ENCODE measurements at places on chromosomes 5 and 9.

- DNase-seq: no peak
Observed at GRCh38 chr5:33228149-33228548, 212.6 kb upstream of the TARS1 start.

- DNase-seq: no peak
Observed at GRCh38 chr5:62007457-62007856, 298.5 kb upstream of the KIF2A start.

GRCh38 chr5:121164632-121165031 lies 687.0 kb upstream of the FTMT start:
- no peak for DNase-seq

DNA sequence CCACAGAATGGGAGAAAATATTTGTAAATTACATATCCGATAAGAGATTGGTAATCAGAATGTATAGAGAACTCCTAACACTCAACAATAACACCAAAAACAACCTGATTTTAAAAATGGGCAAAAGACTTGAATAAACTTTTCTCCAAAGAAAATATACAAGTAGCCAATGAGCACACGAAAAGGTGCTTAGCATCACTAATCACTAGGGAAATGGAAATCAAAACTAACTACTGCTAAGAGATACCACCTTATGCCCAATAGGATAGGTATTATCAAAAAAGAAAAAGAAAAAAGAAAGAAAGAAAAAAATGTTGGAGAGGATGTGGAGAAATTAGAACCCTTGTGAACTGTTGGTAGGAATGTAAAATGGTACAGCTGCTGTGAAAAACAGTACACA lies 212.1 kb downstream of the TLR4 start:
- DNase-seq: no peak

GRCh38 chr5:75234251-75234650 lies 2.4 kb downstream of the ANKRD31 start:
- DNase-seq: no peak

GRCh38 chr5:175257128-175257846 lies 186.7 kb downstream of the DRD1 start:
- no peak for DNase-seq

- no peak for DNase-seq
Observed at GRCh38 chr5:56464935-56465768, 232.0 kb upstream of the ANKRD55 start.

DNA sequence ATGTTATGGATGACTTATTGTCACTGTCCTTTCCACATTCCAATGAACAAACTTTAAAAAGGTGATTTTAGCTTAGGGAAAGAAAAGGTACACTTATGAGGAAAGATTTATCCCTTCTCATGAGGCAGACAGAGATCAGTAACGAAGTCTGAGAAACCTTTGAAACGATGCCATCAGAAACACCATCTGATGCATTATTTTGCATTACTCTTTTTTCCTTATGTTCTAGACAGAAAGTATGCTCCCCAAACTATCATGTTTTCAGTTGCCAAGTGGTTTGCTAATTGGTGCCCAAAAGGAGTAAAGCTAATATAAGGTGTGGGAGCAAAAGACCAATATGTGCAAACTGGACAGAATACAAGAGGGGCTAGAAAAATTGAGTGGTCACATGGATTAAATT lies 397.7 kb upstream of the RIOK2 start:
- no peak for DNase-seq

GRCh38 chr5:91090995-91091394 lies 292.1 kb downstream of the ARRDC3 start:
- DNase-seq: no peak

DNA sequence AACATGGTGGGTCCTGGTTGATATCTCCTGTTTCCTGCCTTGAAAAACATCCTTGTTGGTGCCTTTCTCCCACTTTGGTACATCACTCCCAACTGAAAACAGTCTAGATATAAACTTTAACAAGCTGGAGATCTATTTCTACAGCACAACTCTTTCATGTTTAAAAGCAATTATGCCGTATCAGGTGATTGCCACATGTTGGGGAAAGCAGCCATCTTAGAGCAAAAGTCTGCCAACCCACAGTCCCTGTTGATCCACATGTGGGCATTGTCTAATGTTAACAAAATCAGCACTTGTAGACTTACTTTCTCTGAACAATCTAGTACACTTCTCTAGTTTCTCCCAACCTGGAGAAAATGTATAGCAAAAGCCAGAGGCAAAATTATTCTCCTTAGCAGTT lies 104.1 kb downstream of the PRDM6 start:
- DNase-seq: no peak

DNA sequence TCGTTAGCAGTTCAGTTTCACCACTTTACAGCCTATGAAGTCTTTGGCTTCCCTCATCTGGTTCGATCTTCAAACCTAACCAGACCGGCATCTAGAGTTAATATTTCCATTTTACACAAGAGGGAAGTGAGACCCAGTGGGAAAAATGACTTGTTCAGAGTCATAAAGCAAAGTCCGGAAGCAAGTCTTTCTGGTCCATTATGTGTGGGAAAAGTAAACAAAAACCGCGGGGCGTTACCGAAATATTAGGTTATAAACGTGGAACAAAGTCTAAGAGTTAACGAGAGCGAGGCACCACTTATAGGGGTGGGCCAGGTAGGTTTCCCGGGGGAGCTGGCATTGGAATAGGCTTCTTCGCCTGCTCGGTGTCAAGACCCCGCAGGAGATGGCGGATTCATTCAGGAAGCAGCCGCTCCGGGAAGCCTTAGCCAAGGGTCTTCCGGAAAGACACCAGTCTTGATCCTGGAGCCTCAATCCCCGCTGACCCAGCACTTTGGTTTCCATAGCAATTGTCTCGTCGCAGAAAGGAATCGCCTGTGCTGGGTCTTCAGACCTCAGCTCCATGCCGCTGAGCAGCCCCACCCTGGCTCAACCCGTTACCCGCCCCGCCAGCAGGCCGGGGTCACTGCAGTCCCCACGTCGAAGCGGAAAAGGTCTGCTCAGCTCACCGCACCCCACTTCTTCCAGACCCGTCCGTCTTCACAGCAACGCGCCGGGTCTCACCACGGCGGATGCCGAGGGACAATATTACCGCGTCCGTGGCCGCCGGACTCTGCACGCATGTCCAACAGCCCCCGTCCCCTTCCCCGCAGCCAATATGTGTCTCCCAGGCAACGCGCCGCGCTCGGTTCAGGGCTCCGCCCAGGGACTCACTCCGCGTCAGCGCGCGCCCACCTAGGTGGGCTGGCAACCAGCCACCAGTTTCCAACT lies at the start of gene C5orf52:
C5orf52 (plus strand) TSS at position 872 of the 930 bp plus-strand sequence. CDS start 82 bp downstream, outside the sequence.
- no peak for DNase-seq

- DNase-seq: no peak
Observed at GRCh38 chr9:19408316-19408692, 505 bp upstream of the ACER2 start.

DNA sequence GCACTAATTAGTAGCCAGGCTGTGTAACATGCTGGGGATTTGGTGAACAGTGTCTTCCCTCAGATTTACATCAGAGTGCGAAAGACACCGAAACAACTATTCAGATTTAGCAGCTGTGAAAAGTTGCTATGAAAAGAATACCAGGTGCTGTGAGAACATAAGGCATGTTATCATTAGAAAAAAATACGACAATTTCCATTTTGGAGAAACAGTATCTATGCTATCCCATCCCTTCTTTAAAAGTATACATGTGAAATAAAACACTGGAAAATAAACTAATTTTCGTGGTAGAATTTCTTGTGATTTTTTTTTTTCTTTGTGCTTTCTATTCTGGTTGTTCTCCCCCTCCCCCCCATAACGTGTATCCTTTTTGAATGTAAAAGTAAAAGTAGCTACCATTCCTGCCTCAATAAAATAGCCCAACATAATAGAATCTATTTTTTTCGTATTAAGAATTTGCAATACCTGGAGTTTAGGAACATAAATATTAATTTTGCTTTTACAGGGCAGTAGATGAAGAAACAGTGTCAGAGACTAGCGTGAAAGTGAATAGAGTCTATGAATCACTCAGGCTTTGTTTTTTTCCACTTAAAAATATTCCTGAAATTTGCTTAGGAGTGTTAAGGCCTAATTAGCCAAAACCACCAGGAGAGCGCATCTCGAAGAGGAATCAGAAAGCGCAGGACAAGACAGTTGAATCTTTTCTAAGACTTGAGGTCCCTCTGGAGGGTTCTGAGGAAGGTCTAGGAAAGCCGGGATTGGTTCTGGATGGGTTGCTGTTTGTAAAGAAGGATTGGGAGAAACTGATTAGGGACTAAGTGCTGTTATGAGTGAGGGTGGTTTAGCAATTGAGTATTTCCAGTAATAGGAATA lies 813 bp upstream of the SLU7 start:
- DNase-seq: no peak

DNA sequence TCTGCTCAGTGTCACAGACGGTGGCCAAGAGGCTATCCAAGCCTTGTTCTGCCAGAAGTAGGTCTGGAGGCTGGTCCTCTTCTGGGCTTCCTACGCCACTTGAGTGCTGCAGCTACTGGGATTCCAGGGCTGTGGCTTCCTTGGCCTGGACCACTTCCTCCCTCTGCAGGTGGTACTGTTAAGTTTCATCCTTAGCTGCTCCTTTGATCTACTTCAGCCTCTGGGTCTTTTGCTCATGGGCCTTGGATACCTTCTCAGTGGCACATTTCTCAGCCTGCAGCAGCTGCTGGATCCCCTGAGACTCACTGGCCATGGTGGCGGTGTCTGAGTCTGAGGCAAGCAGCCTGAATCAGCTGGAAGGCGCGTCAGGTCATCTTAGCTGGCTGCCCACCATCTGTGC lies 10.3 kb downstream of the CNOT8 start:
- DNase-seq: no peak

DNA sequence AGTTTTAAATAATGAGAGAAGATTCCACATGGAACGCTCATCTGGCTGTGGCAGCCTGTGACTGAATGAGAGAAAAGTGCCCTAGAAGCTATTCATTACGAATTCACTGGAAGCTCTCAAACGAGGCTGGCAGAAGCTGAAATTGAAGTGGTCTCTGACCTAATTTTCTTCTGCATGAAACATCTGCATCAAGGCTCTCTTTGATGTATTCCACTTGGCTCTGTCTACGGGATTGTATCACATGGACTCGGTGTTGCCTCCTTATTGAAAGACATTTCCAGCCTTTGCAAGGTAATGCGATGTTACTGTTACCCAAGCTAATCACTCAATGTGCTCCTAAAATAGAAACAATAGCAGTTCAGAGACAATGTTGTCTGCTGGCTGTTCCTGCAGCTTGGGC lies 246.9 kb upstream of the ZNF462 start:
- no peak for DNase-seq
